ENCODE measurements at places on chromosomes 5 and 9.

DNA sequence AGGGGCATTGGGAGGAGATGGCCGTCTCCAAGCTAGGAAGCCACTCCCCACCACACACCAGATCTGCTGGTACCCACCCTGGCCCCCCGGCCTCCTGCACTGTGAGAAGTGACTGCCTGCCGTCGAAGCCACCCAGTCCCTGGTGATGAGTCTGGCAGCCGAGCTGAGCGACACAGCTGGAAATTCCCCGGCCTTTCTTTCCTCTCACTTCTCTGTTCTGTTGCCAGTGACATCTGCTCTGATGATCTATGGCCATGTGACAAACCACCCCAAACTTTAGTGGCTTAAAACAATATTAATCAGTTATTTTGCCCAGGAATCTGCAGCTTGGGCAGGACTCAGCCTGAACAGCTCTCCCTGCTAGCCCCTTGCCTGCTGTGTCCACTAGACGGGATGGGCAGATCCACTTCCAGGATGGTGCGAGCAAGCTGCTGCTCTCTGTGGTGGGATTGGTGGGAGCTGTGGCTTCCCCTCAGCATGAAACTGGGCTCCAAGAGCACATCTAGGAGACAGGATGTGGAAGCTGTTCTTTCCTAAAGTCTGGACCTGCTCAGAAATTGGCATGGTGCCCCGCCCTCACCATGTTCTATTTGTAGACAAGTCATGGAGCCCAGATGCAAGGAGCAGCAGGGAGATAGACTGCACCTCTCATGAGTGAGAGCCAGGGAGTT, 211.2 kb downstream of the GADD45G start:
- DNase-seq = no peak

DNA sequence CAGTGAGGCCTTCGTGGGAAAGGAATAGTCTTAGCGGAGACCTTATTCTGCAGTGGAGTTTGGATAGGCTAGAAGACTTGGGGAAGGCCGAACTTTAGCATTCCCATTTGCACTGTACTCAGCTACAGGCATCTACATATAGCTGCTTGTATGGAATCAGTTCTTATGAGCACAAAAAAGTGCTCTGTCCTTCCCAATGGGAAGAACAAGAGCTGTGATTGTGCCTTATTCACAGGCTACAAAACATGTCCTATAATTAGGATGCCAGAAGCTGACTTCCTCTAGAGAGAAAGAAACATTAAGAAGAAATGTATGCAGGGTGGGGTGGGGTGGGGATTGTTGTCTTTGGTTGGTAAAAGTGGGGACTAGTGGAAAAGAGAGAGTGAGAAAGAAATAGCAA, 154.7 kb downstream of the ATP10B start:
- no peak for DNase-seq

DNA sequence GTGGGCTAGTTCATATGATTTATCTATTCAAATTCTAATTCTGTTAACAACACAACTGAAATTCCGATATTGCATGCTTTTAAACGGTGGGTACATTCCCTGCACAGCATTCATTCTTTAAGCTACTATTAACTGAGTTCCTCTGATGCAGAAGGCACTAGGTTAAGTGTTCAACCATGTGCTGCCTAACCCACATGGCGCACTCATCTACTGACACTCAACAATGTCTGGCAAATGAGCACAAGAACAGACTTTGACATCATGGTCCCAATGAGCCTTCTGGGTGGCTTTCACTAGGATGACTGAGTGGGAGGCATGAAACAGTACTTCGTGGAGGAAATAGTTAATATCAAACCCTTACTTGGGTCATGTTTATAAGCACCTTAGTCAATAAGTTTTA, 10.2 kb downstream of the NREP start:
- DNase-seq = no peak

DNA sequence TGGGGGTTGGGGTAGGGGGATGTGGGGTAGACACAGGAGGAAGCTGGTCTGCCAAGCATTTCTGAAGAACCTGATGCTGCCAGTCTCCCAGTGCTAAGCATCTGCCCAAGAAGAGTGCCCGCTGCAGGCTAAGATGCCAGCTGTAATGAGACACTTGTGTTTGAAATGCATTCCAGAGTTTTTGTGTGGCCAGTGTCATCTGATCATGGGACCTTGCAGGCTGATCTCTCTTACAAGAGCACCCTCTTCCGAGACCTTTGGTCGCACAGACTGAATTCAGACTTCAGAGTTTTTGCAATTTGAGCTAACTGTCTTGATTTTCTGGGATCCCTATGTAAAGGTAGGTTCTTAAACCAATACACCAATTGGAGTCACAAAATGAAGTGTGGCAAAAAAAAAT, 58.1 kb downstream of the DENND1A start:
- no peak for DNase-seq

GRCh38 chr9:84501587-84501986, 161.0 kb upstream of the SLC28A3 start:
- no peak for DNase-seq

DNA sequence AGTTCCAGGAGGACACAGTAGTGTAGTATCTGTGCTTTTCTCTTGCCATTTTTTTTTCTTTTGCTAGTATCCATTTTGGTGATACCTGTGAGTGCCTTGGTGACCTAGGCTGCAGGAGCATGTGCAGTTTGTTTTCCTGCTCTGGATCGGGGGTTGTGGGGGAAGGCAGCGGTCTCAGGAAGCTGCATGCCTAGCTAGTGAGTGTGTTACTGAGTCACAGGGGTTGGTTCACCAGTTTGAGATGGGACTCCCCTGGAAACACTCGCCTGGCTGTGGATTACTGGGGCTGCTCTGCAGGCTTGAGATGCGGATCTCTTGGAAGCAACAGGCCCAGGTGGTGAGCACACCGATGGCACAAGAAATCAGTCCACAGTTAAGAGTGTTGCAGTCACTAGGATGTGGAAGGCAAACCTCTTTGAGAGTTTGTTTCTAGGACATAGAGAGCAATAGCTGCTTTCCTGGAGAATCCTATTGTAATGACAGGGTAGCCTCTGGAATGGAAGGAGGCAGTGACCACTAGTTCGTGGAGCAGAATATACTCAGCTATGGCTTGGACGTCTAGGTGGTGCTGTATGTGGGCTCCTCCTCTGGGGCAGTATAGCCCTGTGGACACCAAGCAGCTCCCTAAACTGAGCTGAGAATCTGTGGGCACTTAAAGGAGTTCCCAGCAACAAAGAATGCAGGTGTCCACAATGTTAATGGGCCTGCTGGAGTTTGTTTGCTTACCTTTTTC, 20.0 kb upstream of the SPATA31E1 start:
- no peak for DNase-seq

DNA sequence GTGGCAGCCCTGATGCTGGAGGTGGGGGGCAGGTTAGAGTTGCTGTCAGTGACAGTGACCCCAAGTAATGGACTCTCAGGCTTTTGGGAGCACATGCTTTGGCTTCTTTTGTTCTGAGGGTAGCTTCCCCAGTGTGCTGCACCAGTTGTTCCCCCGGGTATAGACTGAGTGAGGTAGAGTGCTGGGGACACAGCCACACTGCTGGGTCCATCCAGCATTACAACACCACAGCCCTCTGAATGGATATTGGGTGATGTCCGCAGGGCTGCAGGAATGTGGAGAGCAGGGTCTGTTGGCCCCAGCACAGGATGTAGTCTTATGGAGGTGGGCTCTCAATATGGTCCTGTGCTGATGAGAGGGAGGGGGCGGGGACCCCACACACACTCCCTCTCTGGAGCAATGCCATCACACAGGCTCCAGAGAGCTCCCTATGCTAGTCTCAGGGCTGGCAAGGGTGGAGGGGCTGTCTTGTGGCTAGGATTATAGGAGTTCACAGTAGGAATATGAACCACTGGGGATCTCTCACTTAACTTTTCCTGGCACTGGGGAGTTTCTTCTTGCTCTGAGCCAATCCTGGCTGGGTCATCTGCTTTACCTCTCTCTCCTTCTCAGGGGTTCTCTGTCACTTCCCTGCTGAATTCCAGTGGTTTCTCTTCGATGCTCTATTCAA, 20.7 kb downstream of the OSMR start:
- no peak for DNase-seq

DNA sequence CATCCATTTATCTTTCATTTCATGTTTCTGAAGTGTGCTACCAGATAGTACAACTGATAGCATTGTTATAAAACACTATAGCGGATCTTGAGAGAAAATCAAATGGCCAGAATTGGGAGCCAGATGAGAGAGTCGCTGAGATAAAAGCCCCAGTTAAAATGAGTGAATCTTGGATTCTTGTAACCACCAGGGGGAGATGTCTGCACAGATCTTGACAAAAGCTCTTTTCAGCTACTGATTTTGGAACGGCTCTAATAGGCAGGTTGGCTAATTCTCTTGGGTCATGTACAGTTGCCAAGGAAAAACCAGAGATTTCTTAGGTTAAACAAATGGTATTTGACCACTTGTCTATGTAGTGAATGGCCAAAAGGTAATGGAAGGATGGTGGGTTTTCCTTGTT, 21.7 kb downstream of the F2RL2 start:
- DNase-seq = no peak

DNA sequence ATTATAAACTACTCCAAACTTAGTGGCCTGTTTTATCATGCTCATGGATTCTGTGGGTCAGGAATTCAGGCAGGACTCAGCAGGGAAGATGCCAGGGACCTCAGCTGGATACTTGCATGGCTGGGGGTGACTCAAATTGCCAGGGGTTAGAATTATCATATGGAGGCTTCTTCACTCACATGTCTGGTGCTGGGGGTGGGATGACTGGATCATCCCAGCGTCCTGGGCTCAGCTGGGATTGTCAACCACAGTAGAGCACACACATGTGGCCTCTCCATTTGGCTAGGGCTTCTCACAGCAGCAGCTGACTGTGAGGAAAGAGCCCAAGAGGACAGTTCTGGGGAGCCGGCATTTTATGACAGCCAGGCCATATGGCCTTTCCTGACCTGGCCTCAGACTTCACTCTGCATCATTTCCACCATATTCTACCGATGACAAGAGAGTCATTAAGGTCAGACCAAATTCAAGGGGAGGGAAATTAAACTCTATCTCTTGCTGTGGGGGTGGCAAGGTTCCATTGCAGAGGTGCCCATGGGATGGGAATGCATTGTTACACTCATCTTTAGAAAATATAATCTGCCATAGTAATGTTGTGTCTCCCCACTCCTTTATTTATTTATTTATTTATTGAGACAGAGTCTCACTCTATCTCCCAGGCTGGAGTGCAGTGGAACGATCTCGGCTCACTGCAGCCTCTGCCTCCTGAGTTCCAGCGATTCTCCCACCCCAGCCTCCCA, 5.2 kb upstream of the GRK6 start:
- no peak for DNase-seq

- DNase-seq = no peak
Measured at GRCh38 chr5:137727623-137728022, 8.3 kb downstream of the KLHL3 start.

Measured in activated CD8-positive, alpha-beta memory T cell treated with anti-CD3 and anti-CD28 coated beads for 1 hour (primary cell).